ENCODE measurements at places on chromosomes 6 and 20.

GRCh38 chr6:167276772-167277533 lies 14.2 kb upstream of the UNC93A start:
- no peak for DNase-seq

GRCh38 chr6:42961020-42961470 lies 491 bp downstream of the GNMT start:
- no peak for DNase-seq

- no peak for DNase-seq
Measured at GRCh38 chr6:38051819-38052434, 232.4 kb downstream of the ZFAND3 start.

DNA sequence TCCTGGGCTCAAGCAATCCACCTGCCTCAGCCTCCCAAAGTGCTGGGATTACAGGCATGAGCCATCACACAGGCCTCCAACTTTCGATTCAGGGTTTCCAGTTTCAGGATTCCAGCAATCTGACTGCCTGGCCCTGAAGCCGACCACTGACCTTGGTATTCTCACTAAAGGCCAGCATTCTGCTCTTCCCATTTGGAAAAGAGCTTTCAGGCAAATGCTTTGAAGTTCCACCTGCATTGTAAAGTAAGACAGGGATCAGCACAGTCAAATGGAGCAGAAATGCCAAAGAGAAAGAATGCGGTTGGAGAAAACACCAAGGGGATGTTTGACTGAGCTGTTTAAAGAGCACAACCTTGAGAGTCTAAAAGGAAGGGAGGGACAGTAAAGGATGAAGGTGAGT lies 117.0 kb upstream of the CEP85L start:
- no peak for DNase-seq

- no peak for DNase-seq
Measured at GRCh38 chr6:100343316-100344077, 121.2 kb downstream of the SIM1 start.

GRCh38 chr6:144155529-144155928 lies 5.2 kb downstream of the STX11 start:
- DNase-seq = no peak

DNA sequence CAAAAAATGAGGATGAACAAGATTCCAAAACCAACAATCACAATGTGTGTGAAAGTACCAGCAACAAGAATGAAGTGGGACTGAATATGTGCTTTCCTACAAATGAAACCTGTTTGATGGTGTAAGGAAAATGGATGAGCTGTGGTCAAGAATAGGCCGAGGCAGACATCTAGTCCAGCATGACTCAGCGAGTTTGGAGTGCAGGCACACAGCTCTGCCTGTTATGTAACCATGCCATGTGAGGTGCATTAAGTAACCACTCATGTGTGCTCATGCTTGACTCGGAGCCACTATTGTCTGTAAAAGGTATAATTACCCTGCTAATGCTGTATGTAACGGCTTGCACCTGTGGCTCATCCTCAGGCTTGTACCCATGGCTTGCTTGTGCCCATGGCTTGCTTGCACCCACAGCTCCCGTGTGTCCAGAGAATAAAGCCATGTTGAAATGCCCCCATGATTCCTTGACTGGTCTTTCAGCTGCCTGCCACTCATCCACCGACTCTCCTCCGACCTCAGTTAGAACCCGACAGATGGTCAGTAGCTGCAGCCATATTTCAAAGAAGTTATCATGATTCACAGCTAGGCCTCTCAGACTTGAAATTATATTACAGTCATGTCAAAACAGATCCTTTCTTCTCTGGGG lies 98.7 kb downstream of the BACH2 start:
- no peak for DNase-seq

DNA sequence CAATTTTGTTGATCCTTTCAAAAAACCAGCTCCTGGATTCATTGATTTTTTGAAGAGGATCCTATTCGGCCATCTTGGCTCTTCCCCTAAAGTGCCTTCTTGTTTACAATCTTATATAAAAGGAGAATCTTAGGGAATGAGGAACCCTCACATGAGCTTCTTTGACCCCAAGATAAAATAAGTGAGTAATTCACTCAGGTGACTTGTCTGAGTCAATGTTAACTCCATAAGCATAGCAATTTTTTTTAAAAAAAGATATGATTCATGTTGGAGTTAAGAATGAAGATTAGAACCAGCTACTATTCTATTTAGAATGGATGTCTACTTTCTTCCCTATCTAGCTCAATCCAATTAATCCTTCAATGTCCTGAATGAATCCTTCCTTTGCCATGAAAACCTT lies 21.0 kb downstream of the WASF1 start:
- DNase-seq = no peak

- DNase-seq = peak; percentile 67
Measured at GRCh38 chr6:31070711-31071197, 41.6 kb downstream of the C6orf15 start.

DNA sequence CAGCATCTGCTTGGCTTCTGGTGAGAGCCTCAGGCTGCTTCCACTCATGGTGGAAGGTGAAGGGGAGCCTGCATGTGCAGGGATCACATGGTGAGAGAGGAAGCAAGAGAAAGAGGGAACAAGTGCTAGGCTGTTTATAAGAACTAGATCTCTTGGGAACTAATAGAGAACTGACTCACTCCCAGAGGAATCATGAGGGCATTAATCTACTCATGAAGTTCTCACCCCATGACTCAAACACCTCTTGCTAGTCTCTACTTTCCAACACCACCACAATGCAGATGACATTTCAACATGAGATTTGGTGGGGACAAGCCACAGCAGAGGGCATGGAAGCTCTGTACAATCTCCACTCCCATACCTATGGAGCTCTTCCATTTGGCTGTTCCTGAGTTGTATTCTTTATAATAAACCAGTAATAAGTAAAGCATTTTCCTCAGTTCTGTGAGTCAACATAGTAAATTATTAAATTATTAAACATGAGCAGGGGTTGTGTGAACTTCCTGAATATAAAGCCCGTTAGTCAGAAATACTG lies 524.1 kb upstream of the NRSN1 start:
- no peak for DNase-seq

GRCh38 chr6:66328200-66328599 lies 621.2 kb upstream of the EYS start:
- no peak for DNase-seq

GRCh38 chr20:23163562-23163961 lies 77.4 kb upstream of the CD93 start:
- DNase-seq = no peak

DNA sequence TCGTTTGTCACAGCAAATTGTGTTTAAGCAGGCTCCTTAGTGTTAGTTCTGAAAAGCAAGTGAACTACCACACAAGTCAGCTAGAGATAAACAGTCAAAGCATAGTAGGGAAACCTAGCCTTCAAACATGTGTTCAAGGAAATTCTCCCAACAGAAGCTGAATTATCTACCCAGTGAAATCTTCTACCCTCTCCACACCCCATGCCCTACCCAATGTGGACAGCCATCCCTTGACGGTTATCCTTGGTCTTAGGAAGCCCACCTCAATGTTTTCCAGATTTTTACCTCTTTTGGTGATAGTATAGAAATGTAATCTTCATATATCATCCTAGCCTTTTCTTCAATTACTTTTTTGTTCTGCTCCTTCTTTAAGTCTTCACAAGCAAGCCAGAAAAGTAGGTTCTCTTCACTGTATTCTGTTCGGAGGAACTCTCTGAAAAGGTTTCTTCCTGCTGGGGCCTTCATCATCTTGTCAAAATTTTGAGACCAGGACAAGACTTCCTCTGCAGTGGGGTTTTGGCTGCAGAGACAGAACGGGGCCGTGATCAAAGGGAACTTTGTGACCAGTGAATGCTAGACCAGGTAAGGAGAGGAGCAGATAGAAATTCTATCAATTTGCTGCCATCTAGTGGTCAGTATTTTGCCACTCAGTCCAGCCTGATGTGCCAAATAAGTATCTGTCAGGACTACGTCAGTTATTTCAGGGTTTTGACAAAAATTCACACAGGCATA lies 21.6 kb upstream of the MTRF1L start:
- DNase-seq = peak; percentile 37

GRCh38 chr6:35620706-35621105 lies 68.0 kb downstream of the FKBP5 start:
- DNase-seq = no peak

GRCh38 chr6:99613409-99613704 lies 6.7 kb downstream of the PRDM13 start:
- DNase-seq = no peak

DNA sequence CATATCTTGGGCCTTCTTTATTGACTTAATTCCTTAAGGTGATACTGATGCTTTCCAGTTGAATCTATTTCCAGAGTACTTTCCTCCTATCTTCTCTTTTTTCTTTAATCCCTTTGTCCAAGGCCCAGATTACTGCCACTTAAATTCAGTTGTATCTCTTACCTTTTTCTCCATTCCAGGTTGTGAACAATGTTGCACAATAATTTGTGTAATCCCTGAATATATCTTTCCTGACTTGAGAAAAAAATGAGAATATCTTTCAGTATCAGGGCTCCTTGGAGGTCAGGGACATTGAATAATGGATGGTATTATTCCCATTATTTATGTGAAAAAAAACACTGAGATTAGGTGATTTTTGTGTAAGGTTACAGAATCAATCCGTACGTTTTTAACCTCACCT lies 683.3 kb downstream of the PTPRT start:
- DNase-seq = no peak

DNA sequence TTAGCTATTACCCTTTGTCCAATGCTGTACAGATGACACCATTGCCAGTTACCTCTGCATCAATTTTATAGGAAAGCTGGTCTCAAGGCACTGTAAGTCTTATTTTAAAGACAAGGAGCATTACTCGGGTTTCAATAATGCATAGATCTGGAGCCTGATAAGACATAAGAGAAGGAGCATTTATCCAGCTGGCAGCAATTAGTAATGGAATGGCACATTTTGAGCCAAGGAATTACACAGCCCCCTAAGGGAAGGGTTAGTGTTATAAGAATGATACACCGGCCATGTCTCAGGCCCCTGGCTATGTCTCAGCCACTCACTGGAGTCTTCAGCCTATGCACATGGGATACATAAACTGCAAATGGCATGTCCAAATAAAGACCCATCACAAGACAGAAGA lies 23.1 kb upstream of the TMEM242 start:
- no peak for DNase-seq

DNA sequence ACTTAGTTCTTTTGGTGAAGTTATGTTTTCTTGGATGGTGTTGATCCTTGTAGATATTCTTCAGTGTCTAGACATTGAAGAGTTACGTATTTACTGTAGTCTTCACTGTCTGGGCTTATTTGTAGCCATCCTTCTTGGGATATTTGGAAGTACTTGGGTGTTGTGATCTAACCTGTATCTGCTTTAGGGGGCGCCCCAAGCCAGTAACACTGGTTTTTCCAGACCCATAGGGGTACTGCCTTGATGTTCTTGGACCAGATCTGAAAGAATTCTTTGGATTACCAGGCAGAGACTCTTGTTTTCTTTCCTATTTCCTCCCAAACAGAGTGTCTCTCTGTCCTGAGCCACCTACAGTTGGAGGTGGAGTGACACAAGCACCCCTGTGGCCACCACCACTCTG lies 309.1 kb upstream of the IMPG1 start:
- peak; percentile 4 for DNase-seq

GRCh38 chr6:21804941-21805610 lies 211.5 kb downstream of the SOX4 start:
- DNase-seq = no peak

DNA sequence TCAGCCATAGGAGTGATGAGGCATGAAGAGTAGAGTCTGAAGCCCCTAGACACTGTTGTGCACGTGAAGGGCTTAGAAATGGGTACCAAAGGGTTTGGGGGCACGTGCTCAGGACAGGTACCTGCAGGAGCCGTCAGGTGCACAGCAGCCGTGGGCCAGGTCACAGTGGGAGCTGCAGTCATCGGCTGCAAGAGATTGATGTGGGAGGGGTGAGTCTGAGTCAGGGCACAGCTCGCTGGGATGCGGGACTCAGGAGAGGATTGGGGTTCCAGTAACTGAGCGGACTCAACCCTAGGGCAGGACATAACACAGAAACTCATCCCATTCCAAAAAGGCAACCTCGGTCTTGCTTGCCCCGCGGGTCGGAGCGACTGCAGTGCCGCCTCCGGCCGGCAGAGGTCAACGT lies 1.1 kb downstream of the DLK2 start:
- peak; percentile 71 for DNase-seq

DNA sequence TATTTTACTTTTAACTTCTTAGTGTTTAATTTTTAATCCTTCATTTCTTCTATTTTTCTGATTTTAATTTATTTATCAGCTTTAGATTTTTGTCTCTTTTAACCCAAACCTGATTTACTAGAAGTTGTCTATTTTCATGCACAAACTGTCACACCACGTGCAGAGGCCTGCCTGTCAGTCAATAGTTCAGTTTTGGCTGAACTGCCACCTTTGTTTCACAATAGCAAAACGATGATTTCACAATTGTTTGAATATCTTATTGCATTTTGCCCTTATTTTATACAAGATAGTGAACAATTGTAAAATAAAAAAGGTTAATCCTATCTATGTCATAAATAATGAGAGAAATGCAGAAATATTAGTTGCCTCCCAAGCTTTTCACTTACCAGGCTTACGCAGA lies 24.0 kb upstream of the PPP1R3G start:
- no peak for DNase-seq

- DNase-seq = no peak
Measured at GRCh38 chr6:45423111-45423823, 45.5 kb upstream of the SUPT3H start.

GRCh38 chr6:84027340-84028181 lies 6.0 kb upstream of the MRAP2 start:
- no peak for DNase-seq

GRCh38 chr6:159529934-159530333 lies 163.1 kb downstream of the SOD2 start:
- no peak for DNase-seq

DNA sequence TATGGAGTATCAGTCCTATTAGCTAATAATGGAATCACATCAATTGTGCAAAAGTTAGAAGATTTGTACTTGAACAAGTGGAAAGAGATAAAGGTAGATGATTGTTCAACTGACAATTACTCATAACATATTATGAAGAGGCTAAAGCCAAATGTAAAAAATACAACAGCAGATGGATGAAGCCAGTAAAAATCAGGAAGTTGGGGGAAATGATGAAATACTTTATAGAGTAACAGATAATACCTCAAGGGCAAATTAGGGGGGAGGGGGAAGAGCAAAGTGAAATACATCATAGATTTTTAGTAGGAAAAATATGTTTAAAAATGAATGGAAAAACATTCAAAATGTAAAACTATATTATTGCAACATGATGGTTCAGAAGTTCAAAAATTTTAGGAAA lies 114.0 kb downstream of the PDSS2 start:
- no peak for DNase-seq

- DNase-seq = no peak
Measured at GRCh38 chr20:53902968-53903651, 167.3 kb downstream of the BCAS1 start.

DNA sequence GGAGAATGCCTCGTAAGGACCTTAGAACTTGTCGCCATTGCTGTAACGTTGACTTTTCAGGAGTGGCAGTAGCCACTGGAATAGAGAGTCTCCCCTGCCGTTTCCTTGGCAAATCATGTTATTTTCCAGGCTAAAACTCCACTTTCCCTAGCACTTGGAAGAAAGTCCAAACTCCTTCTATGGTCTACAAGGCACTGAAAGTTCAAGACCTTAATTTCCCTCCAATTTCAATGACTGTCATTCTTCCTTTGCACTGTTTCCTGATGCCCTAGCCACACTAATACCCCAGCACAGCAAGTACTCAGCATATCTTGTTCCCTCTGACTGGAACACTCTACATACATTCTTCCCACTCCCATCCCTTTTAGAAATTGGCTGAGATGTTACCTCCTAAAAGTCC lies 1.8 kb upstream of the TBPL1 start:
- DNase-seq = no peak
